AG20443 (cell line): ENCODE measurements at places on chromosomes 6 and 20.
A peak's percentile ranks its signal among the peaks of the same experiment; 100 is the strongest.

GRCh38 chr20:47258745-47259695, 97.5 kb downstream of the ZMYND8 start:
- no peak for DNase-seq

DNA sequence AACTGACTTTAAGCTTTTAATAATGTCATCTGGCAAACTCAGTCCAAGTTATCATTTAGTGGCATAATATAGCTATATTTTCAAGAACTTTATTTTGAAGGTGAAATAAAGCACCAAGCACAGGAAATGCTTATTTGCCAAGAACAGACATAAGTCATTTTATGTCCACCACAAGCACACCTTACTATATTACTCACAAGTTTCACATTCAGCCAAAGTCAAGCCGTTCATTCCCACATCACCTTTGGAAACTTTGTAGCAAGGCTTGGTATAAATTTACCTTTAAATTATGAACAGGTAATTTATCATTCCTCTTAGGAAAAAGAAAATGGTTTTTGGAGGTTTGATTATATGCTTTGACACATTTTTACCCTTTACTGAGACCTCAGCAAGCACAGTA, 236.8 kb upstream of the FKBP1C start:
- DNase-seq = no peak

DNA sequence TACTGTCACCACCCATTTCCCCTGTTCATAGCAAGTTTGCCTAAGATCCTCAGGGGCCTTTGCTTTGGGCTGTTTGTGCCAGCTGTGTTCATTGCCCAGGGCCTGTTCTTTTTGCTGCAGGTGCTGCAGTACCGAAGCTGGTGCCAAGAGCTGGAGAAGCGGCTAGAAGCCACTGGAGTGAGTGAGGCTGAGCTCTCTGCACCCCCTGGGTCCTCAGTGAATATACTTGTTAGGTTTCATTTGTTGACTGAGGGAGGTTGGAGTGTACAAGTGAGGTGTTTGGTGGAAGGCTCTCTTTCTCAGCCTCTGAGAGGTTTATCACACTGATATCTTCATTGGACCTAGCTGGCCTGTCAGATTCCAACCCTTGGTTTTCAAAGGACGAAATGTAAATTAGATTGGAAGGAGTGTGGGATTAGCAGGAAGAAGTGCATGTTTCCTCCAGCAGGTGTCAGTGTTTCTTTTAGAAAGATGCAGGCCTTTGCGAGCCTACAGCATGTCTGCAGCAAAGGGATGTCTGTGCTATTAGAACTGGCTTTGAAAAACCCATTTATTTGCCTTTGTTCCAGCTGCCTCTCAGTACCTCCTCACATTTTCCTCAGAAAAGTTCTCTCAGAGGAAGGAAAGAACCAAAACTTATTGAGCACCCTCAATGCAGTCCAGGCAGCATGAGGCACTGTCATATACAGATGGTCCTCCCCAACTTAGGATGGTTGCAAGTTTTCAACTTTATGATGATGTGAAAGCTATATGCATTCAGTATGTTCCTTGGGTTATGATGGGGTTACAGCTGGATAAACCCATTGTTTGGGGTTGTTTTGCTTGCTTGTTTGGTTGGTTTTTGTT, 8.3 kb downstream of the CEP250 start:
- DNase-seq = peak; percentile 77

- DNase-seq = no peak
Observed at GRCh38 chr6:163720005-163720404, 305.5 kb downstream of the QKI start.

- DNase-seq = peak; percentile 43
Observed at GRCh38 chr6:149335924-149336608, 18.6 kb downstream of the TAB2 start.

DNA sequence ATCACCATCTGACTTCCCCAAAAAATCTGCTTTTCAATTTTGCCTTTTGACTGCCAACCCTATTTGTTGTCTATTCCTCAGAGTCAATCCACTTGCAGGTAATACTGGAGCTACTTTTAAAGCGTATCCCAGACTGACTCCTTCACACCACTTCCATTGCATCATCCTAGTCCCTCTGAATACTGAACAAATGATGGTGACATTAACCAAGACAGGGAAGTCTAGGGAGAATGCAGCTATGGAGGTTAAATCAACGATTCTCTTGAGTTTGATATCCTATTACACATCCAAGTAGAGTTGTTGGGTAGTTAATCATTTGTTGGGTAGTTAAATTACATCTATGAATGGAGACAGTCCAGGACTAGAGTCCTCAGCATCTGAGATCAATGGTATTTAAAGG, 2.0 kb downstream of the OGFRL1 start:
- no peak for DNase-seq

DNA sequence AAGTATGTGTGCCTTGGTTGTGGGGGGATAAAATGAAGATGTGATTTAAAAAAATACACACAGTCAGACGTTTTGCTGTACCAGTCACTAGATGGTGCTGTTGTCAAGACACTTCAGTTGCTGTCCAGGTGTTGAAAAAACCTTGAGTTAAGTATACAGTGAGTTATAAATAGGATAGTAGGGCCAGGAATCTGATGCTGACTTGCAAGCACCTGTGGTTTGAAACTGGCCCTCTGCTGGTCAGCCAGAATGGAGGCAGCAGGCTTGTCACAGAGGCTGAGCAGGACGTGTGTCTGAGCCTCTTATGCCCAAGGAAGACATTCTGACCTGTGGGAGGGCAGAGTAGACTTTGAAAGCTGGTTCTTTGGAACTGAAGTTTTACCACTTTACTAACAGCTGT, 27.8 kb downstream of the RNF8 start:
- peak; percentile 46 for DNase-seq
